Activated T-helper 1 cell treated with anti-CD3 and anti-CD28 coated beads, Interleukin-2, amount 50 U/mL, for 16 hours (primary cell): ENCODE measurements at places on chromosomes 11 and 22.

- no peak for DNase-seq
Measured at GRCh38 chr11:18790883-18791206, 753 bp downstream of the PTPN5 start.

- DNase-seq: no peak
Measured at GRCh38 chr11:103537904-103538502, 428.8 kb downstream of the DYNC2H1 start.

DNA sequence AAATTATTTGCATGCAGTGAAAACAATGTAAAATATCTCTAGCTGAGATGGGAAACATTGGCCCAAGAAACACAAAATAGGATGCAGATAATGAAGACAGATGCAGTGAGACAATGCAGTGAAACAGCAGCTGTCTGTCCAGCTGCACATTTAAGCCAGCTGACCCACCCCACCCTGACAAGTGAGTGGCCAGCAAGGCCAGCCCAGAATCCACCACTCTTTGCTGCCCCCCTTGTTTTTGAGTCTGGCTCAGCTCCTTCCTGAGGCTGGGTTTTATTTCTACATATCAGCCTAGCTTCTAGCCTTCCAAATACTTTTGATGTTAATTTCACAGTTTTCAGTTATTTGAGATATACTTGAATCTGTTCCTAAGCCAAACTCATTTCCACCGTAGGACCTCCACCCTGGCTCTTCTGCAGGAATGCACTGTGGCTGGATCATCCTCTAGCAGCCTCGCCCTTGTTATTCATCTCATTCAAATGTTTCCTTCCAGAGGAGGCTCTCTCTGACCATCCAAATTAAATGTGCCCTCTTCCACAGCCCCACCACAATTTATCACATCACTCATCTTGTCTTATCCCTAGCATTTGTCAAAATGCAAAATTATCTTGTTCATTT, 154.1 kb upstream of the POU2AF2 start:
- no peak for DNase-seq

GRCh38 chr22:40051322-40051721, 56.6 kb downstream of the FAM83F start:
- no peak for DNase-seq

DNA sequence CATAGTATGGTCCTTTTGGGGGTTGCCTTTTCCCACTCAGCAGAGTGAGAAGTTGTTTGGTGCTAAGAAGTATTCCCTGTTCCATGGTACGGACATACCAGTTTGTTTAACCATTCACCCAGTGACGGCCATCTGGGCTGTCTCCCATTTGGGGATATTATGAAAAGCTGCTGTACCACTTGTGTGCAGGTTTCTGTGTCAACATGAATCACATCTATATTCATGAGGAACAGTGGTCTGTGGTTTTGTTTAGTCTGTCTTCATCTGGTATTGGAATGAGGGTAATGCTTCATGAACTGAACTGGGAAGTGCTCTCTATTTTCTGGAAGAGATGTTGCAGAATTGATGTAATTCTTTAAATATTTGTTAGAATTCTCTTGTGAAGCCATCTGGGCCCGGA, 89.5 kb downstream of the TRMU start:
- DNase-seq: no peak

DNA sequence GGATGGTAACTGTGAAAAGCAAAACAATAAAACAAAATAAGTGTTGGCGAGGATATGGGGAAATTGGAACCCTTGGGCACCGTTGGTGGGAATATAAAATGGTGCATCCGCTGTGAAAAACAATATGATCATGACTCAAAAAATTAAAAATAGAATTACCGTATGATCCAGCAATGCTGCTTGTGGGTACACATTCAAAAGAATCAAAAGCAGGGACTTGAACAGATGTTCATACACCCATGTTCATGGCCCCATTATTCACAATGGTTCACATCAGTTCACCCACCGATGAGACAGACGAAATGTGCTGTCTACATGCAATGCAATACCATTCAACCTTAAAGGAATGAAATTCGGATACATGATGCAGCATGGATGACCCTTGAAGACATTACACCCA, 1.2 kb upstream of the DERL3 start:
- DNase-seq: no peak

- DNase-seq: no peak
Measured at GRCh38 chr11:19980388-19980787, 179.9 kb downstream of the DBX1 start.

DNA sequence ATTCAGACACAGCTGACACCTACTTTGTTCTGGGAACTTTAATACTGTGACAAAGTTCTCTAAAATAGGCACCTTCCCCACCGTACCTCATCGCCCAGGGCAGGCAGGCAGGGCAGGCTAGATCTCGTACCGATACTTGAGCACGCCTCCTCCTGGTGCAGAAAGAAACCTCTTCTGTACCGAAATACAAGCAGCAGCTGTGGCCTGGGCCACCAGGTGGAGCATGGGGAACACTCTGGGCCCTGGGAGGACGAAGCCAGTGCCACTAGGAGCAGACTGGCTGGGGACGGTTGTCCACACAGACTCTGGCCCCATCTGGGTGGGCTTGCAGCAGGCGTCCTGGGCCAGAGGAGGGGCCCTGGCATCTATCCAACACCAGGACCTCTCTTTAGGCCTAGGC, 12.8 kb downstream of the PMM1 start:
- DNase-seq: no peak

GRCh38 chr11:99098258-99098657, 77.5 kb downstream of the CNTN5 start:
- no peak for DNase-seq

GRCh38 chr22:24144056-24144777, 37.1 kb upstream of the SUSD2 start:
- DNase-seq: no peak

- no peak for DNase-seq
Measured at GRCh38 chr22:27531782-27532530, 269.6 kb downstream of the MN1 start.
